ENCODE measurements at places on chromosomes 2 and 18.

- no peak for DNase-seq
Measured at GRCh38 chr2:235773188-235773928, 279.5 kb downstream of the AGAP1 start.

GRCh38 chr2:44351676-44352075 lies 9.6 kb downstream of the PREPL start:
- DNase-seq, result peak; percentile 48

GRCh38 chr18:48334845-48335244 lies 74.3 kb downstream of the ZBTB7C start:
- no peak for DNase-seq

- peak; percentile 89 for DNase-seq
Measured at GRCh38 chr2:120722568-120723421, 12.9 kb upstream of the GLI2 start.

DNA sequence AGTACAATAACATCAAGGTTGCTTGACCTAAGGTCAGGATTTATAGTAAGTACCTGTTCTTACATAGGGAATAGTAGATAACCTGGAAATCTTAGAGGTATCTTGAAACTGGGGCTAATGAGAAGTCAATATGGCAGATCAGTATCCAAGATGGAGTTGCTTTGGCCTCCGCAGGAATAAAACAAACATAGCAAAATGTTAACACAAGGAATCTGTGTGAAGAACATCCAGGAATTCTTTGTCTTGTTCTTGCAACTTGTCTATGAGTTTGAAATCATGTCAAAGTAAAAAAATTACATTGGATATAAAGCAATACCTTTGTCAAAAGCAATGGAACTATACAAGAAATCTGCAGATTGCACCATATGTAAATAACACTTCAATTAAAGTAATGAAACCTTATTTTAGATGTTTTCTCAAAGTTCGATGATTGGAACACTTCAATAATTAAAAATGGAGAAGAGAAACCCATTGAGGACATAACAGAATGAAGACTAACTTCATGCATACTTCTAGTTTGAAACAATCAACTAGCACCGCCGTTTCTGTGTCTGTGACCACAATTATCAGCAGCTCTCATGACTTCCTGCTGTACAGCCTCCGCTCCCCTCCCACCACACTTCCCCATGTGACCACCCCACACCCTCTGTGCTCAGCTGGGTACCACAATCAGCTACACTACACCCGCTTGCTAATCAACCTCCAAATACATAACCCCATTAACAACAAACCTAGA lies 27.6 kb downstream of the C2orf76 start:
- no peak for DNase-seq

DNA sequence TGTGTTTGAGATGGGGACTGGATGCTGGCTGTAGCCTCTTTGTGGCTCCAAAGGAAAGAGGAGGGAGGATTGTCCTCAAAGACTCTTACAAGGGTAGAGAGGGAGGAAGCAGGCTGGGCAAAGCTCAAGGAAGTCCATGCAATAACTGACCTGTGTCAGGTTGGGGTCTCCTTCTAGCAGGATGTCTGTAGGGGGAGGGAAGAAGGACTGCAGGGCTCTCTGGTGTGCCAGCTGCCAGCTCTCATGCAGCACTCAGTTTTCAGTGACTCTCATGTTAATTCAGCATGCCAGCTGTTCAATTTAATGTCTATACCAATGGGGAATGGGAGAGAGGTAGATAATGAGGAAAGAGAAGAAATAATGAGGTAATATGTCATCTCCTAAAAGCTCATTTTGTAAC lies 85.3 kb upstream of the RANBP2 start:
- DNase-seq, result no peak

- no peak for DNase-seq
Measured at GRCh38 chr18:28287146-28287545, 110.2 kb upstream of the CDH2 start.

DNA sequence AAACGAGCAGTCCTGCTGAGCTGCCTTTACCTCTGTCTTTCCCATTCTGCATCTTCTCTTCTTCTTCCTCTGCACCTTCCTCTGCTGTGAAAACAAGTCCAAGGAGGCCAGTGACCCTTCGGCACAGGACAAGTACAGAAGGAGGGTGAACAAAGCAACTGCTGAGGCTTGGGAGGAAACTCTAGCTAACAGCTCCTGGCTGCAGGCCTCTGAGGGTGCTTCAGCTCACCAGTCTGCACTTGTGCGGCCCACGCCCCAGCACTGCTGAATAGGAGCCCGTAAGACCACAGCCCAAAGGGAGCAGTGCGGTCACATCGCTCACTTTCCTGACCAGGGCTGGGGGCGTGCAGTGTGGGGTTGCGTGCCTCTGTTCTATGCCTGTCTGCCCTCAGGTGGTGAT lies 42.1 kb upstream of the DNMT3A start:
- DNase-seq, result no peak

GRCh38 chr2:18924886-18925285 lies 335.5 kb upstream of the NT5C1B start:
- no peak for DNase-seq

GRCh38 chr18:2958819-2959298 lies 54.1 kb downstream of the LPIN2 start:
- peak; percentile 33 for DNase-seq

GRCh38 chr2:2694746-2695145 lies 363.7 kb upstream of the MYT1L start:
- no peak for DNase-seq

GRCh38 chr18:26021061-26021754 lies 69.2 kb downstream of the SS18 start:
- no peak for DNase-seq

DNA sequence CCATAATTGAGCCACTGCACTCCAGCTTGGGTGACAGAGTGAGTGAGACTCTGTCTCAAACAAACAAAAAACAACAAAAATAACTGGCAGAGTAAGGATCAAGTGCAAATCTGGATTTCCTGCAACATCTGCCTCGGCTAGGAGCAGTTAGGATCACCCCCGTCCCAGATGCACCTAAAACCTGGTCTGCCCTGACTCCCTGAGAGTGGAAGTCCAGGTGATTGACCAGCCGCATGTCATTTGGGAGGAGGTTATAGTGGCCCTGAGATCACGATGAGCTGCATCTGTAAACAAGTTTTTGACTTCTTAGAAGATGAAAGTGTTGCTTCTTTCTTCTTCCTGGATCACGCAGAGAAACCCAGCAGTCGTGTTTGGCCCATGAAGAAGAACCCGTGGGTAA lies 5.0 kb upstream of the ESPNL start:
- DNase-seq, result no peak

DNA sequence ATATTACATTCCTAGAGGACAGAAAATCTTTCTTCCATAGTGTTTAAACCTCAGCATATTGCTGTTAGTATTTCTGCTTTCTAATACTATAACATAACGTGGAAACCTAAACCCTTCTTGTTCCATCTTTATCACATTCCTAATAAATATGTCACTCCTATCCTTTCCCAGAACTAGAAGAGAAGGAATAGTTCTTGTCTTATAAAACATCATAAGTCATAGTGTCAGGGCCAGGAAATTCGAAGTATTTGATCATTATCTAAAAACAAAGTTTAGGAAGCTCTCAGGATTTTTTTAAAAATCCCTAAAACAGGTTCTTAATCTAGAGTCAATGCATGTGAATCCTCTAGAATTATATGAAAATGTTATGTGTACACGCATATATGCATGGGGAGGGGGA lies 2.0 kb downstream of the NHEJ1 start:
- no peak for DNase-seq

- no peak for DNase-seq
Measured at GRCh38 chr18:24679062-24679461, 218.6 kb downstream of the HRH4 start.

DNA sequence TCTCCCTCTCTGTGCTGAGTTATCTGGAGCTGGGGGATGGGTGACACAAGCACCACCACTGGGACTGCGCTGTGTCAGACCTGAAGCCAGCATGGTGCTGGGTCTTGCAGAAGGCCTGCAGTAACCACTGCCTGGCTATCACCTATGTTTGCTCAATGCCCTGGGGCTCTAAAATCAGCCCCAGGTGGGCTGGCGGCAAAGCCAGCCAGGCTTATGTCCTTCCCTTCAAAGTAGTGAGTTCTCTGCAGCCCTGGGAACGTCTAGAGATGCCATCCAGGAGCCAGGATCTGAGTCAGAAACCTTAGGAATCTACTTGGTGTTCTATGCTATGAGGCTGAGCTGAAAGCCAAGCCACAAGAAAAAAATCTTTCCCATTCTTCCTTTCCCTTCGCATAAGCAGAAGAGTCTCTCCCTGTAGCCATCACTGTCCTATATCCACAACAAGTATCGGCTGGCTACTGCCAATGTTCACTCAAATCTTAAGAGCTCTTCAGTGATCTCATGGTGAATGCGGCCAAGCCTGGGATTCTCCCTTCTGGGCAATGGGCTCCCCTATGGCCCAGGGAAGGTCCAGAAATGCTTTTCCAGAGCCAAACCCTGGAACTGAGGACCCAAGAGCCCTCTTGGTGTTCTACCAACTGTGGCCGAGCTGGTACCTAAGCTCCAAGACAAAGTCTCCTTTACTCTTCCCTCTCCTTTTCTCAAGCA lies 248.7 kb downstream of the ZNF385B start:
- no peak for DNase-seq

DNA sequence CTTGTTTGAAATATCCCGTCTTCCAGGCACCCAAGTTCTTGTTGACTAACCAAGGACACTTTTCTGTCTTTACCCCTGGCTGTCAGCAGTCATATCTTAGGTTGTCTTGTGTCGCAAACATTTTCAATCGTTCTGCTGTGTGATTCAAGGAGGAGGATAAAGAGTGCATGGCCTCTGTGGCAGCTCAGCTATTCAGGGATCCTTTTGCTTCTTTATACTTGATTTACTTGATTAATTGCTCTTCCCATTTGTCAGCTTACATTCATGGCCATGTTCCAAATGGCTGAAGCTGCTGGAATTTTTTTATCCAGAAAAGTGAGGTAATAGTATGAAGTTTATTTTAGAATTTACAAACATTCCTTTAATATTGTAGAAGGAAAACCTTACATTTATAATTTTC lies 97.3 kb upstream of the FZD5 start:
- peak; percentile 65 for DNase-seq

- no peak for DNase-seq
Measured at GRCh38 chr18:46329736-46330246, 225.6 kb downstream of the HAUS1 start.

Measured in astrocyte (in vitro differentiated cells and primary cell).